ENCODE measurements at places on chromosomes 11 and 22. TPM values are rescaled to one million over a fixed set of nuclear protein-coding genes. Genes with fewer than 3 reads are reported as not detected.

- DNase-seq = no peak
Observed at GRCh38 chr11:133506551-133507094, 25.7 kb downstream of the OPCML start.

The DAGLA gene
- total RNA-seq = 3.8 TPM

The NCF4 gene
- 3.5 TPM for total RNA-seq

GRCh38 chr11:123518496-123519054, 88.5 kb downstream of the GRAMD1B start:
- no peak for DNase-seq

GRCh38 chr22:47208630-47209029, 446.2 kb downstream of the TBC1D22A start:
- DNase-seq = no peak

The APOA4 gene
- total RNA-seq = not detected

DNA sequence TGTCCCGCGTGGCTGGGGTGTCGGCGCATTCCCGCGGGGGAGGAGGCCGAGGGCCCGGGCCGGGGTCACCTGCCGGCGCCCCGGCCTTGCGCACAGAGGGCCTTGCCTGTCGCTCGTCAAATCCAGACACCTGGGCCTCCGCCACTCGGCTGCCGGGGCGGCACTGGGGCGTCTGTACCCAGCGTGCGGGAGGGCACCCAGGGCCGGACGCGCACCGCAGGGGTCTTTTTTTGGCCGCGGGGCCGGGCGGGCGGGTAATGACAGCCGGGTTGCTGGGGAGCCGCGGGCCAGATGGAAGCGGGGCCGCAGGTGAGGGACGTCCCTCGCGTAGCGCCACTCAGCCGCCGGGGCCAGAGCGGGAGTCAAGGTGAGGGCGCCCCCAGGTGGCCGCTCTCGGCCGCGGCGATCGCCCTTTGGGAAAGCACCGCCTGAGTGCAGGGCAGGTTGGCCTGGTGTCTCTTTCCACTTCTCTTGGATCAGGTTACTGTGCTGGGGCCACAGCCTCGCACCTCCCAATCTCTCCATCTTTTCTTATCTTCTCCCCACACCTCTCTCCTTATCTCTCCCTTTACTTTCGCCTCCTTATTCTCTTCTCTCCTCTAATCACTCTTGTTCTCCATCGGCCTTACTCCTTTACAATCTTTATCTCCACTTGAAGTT, 3.5 kb downstream of the PHLDB1 start:
- DNase-seq = peak; percentile 87

GRCh38 chr11:113457784-113458183, 17.4 kb downstream of the DRD2 start:
- no peak for DNase-seq

The CCDC89 gene
- 0.52 TPM for total RNA-seq

DNA sequence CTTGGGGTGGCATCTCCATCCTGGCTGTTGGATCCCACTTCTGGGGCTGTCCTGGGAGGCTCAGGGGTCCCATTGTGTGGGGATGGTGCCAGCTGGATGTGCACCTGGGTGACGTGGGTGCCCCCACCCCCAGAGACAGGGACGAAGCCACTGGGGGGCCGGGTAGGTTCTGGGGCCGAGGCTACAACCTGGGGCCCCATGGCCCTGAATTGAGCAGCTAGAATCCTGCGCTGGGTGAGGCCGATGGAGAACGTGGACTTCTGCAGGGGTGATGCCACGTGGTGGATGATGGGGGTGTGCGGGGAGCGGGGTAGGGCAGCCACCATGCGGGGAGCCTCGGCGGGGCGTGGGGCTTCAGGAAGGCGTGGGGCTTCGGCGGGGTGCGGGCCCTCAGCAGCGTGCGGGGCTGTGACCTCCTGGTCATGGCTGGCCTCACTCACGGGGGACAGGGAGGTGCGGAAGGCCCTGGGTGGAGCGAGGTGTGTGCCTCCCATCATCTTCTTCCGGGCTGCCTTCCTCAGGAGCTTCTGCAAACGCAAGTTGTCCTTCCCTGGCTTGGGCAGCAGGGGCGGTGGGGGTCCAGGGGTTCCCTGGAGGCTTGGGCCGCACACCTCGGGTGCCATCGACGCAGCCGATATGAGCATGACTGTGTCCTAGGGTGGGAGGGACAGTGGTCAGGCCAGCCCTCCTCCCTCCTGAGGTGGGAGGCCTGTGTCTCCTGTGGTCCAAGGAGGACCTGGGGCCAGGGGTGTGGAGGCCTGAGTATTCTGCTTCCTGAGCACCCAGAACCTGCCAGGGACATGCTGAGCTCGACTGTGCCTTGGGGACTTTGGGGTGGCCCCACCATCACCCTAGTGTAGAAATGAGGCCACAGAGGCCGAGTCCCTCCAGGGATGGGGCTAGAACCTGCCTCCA, 1.5 kb downstream of the PRR33 start:
- no peak for DNase-seq
